Colonic mucosa (tissue), 4 donors: ENCODE measurements at places on chromosomes 1 and 21.

DNA sequence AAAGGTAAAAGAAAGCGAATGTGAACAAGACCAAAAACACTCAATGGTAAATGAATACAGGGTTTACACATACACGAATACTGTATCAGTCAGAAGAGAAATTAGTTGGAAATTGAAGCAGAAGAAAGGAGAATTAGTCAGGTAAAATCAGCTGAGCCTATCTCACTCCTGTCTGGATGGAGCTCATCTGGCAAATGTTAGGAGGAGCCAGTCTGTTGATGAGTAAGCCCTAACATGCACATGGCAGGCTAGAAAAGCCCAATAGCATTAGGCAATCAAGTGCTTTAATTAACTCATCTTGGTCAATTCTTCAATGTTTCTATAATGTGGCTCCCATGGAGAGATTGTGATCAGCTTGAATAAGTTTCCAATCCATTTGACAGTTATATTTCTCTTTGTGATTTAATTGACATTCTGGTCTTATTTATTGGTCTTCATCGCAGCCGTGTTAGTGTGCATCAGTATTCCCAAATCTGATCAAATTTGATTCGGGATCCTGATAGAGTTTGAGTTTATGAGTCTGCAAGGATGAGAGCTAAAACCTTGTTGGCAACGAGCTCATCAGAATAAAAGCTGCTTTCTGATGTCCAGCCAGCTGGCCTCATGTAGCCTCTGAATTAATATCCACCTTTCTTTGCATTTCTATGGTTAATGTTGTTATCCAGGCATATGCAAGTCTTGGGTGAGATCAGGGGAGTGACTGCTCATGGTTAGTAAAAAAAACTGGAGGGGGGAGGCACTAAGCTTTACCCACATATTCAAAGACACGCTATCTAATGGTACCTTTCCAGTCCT lies 22.1 kb upstream of the KCNA10 start:
- no peak for DNase-seq

GRCh38 chr1:48792961-48793360 lies 16.3 kb upstream of the BEND5 start:
- no peak for DNase-seq

GRCh38 chr1:55692726-55693125 lies 477.6 kb upstream of the USP24 start:
- DNase-seq = no peak

- no peak for DNase-seq
Observed at GRCh38 chr1:34087986-34088385, 77.0 kb downstream of the CSMD2 start.

- DNase-seq = peak; percentile 54
Observed at GRCh38 chr1:100896481-100896982, 642 bp downstream of the SLC30A7 start.

DNA sequence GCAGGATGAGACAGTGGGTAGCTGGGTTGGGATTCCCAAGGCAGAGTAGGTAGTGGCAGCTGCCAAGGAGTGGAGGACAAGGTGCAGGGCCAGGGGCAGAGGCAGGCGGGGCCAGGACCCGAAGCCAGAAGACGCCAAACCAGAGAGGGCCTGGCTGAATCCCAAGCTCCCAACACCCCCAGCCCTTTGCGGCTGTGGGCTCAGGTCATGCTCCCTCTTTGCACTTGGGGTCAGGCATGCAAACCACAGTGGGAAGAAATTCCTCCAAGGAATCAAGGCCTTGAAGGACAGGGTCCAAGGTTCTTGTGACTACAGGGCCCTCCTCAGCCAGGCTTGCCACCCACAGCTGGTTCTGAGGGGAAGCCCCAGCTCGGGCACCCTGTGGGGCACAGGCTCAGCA lies 6.2 kb downstream of the C1orf210 start:
- DNase-seq = no peak

DNA sequence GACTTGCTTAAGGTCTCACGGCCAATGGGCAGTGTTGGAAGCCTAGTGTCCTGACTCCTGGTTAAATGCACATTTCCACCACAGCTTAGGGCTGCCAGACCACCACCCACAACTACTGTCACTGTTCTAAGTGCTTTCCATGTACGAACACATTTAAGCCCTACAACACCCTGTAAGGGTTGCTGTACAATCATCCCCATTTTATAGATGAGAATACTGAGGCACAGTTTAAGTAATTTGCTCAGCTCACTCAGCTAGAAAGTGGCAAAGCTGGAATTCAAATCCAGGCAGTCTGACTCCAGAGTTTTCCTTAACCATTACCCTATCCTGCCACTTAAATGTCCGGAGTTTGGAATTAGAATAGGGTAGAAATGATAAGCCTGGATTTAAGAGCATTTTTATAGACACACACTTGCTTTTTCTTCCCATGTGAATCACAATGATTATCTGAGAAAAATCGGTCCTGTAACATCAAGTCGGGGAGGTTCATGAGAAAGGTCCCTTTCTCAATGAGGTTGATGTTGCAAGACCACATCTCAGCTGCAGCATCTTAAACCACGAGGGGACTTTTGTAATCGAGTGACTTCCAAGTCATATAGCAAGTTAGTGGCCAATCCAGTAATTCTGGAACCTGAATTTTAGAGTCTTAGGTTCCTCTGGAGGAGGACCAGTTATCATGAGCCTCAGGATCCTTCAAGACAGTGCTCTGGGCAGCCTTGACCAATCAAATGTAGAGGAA lies 8.6 kb downstream of the E2F2 start:
- DNase-seq = no peak

GRCh38 chr1:29317063-29317915 lies 81.0 kb downstream of the PTPRU start:
- no peak for DNase-seq

DNA sequence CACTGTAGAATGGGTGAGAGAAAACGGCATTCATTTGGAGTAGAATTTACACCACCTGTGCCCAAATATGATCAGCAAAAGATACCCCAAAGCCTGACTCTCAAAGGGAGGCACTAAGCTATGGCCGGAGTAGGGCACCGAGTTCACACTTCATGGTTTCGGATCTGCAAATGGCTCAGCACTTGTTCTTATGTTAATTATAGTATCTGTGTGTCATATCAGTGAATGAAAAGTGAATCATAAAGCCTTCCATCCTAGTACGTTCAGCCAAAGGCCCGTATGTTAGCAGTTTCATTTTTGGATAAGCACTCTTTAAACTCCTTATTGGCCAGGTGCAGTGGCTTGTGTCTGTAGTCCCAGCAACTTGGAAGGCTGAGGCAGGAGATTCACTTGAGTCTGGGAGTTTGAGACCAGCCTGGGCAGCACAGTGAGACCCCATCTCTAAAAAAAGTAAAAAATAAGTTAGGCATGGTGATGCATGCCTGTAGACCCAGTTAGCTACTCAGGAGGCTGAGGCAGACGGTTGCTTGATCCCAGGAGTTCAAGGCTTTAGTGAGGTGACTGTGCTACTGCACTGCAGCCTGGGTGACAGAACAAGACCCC lies 4.9 kb upstream of the CORT start:
- DNase-seq = no peak

DNA sequence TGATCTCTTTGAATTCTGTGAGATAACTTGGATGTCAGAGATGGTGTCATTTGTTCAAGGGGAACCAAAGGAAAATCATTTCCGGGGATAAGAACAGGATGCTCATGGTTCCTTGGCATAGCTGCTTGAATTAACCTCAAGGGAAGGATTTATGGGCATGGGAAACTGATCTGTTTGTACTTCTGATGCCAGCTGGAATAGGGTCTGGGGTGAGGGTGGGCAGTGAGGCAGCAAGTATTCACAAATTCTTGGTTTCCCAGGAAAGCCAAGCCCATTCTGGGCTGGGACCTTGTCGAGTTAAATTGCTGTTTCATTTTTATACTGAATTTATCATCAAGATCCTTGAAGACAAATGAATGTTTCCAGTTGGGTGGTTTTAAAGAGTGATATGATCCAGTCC lies 14.1 kb downstream of the INTS3 start:
- no peak for DNase-seq

- DNase-seq = peak; percentile 73
Observed at GRCh38 chr1:234961456-234962339, 166.9 kb downstream of the TOMM20 start.

DNA sequence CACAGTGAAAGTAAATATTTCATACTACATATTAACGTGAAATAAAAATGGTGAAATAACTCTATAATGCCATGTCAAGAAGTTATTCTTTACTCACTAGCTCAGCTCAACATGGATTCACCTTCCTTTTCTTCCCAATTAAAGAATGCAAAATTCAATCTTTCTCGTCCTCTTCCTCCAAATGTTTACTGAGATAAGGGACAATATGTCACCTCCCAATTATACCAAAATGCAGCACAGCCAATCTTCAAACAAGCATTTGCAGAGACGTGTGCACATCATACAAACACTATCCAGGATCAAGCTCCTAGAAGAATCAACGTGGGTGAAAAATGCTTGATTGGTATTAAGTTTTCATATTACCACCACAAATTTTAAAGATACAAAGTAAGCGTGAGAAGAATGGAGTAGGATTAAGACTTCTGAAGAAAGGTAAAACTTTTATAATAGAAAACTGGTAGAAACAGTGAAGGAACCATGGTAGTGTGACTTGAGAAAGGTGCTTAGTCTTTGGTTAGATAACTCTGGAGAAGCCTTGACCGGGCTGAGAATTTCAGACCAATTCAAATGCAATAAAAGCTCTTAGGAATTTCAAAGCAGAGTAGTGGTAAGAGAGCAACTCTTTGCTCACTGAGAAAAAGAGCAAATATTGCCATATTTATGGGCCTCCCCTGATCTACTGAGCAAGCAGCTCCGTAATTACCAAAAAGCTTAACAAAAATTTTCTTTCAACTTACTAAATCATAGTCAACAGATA lies 7.2 kb downstream of the PTP4A2 start:
- no peak for DNase-seq

GRCh38 chr1:206496131-206496793 lies 11.1 kb upstream of the RASSF5 start:
- DNase-seq = no peak

GRCh38 chr1:183946320-183946613 lies 91.3 kb downstream of the COLGALT2 start:
- DNase-seq = no peak

DNA sequence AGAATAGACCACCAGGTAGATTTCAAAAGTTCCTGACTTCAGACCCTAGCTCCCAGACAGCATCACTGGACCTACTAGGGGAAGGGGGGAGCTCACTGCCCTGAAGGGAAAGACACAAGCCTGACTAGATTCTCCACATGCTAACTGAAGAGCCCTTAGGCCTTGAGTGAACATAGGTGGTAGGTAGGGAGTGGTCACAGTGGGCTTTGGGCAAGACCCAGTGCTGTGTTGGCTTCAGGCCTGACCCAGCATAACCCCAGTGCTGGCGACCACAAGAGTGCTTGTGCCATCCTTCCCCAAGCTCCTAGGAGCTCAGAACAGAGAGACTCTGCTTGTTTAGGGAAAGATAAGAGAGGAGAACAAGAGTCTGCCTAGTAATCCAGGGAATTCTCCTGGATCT lies 51.1 kb upstream of the ACADM start:
- DNase-seq = no peak

DNA sequence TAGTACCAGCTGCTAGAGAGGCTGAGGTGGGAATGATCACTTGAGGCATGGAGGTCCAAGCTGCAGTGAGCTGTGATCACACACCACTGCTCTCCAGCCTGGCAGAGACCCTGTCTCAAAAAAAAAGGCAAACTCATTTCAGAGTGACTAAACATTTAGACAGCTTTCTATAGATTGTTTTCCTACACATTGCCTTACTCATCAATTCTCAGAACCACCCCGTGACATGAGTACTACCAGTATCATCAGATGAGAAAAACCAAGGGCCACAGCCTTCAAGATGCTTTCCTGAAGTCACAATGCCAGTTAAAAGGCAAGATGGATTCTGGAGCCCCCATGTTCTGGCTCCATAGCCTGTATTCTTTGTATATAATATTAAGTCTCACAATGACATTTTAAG lies 22.4 kb upstream of the SMPDL3B start:
- DNase-seq = no peak

DNA sequence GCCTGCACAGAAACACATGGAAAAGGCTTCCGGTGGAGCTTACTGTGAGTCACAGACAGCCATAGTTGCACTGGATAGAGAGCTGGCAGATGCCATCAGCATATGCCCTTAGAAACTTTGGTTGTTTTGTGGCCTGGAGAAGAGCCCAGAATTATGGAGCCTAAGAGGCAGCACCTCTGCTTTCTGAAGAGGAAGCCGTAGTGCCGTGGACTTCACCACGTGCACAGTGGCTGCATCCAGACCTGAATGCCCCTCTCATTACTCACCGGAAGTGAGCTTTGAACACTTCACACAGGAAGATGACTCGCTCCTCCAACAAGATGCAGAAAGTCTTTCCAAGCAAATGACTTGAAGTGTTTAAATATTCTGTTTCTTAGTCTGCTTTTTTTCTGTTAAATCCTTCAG lies 28.4 kb downstream of the JUN start:
- DNase-seq = peak; percentile 50

DNA sequence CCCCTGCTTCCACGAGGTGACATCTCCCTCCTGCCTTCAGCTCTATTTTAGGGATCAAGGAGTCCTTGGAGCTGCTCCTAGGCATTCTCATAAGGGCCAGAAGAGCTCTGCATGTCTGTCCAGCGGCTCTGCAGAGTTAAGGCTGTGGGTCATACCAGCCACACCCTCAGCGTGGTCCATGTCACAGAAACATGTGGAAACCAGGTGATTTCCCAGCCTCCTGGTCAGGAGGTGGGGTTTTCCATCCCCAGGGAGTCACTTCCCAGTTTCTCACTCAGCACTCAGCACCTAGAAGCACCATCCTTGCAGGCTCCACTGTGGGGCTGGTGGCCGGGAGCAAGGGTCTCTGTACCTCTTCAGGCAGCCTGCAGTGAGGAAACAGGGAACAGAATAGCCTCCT lies 1.4 kb upstream of the TNFRSF1B start:
- no peak for DNase-seq

DNA sequence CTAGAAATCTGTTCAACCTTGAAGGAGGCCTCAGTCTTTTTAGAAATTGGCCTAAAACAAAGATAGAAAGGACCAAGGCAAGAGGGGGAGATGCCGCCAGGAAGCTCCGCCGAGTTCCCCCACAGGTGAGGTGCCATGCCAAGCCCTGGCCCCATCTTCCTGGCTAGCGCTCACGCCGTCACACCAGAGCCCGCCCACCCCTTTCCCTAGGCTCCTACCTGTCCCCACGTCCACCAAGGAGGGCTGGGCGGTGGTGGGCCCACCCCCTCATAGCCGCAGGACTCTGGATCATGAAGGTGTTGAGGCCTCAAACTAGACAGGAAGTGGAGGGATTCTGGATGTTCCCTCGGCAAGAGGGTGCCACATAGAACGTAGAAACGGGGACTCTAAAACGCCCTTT lies 15.5 kb upstream of the CCDC27 start:
- no peak for DNase-seq

- no peak for DNase-seq
Observed at GRCh38 chr1:198492872-198493271, 47.6 kb downstream of the ATP6V1G3 start.
